ENCODE measurements at places on chromosomes 11 and 22. TPM values are rescaled to one million over a fixed set of nuclear protein-coding genes. Genes with fewer than 3 reads are reported as not detected.

The MS4A7 gene
- total RNA-seq = 38.7 TPM

The HORMAD2 gene
- total RNA-seq = not detected

The RAG2 gene
- not detected for total RNA-seq

The RFPL2 gene
- total RNA-seq = not detected

The SHANK2 gene
- total RNA-seq = 0.88 TPM

The OR52B6 gene
- total RNA-seq = not detected

The WEE1 gene
- 30.0 TPM for total RNA-seq

The ASPHD2 gene
- total RNA-seq = 1.8 TPM

The TMEM191C gene
- total RNA-seq = 20.7 TPM

GRCh38 chr11:69253028-69253427 lies 40.9 kb upstream of the MYEOV start:
- no peaks in the 10 kb centered on the region for H3K36me3 ChIP-seq
- H3K27me3 ChIP-seq = no peaks in the 10 kb centered on the region
- DNase-seq = no peak
- H3K27ac ChIP-seq = no peak overlapping the region
- H3K4me1 ChIP-seq = no peaks in the 10 kb centered on the region

DNA sequence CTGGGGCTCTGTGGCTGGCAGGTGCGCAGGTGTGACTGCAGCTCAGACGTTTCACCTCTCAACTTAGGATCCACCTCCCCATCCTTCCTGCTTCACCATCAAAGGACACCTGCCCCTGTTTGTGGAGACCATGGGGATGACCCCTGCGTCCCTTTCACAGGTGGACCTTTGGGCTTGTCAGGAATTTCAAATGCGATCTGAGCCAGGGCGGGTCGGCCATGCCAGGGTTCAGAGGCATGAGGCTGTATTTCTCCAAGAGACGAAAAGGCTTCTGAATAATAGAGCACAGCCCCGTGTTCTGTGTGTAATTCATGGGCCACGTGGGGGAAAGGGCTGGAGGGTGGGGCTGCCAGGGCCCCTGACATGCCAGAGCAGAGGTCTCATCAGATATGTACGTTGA lies 668.0 kb downstream of the BRD1 start:
- DNase-seq = no peak
- H3K27me3 ChIP-seq = no peaks in the 10 kb centered on the region
- H3K4me1 ChIP-seq = no peaks in the 10 kb centered on the region
- no peak overlapping the region for H3K4me3 ChIP-seq

- no peak overlapping the region for H3K4me3 ChIP-seq
- H3K36me3 ChIP-seq = no peaks in the 10 kb centered on the region
- H3K27ac ChIP-seq = no peak overlapping the region
- no peaks in the 10 kb centered on the region for H3K27me3 ChIP-seq
- DNase-seq = no peak
- H3K4me1 ChIP-seq = no peaks in the 10 kb centered on the region
Measured at GRCh38 chr11:13055200-13055599, 46.1 kb downstream of the RASSF10 start.

GRCh38 chr11:9874466-9874865 lies 210.6 kb downstream of the SWAP70 start:
- H3K4me3 ChIP-seq = no peak overlapping the region
- H3K36me3 ChIP-seq = no peaks in the 10 kb centered on the region
- DNase-seq = no peak
- H3K27ac ChIP-seq = no peak overlapping the region
- no peaks in the 10 kb centered on the region for H3K4me1 ChIP-seq

DNA sequence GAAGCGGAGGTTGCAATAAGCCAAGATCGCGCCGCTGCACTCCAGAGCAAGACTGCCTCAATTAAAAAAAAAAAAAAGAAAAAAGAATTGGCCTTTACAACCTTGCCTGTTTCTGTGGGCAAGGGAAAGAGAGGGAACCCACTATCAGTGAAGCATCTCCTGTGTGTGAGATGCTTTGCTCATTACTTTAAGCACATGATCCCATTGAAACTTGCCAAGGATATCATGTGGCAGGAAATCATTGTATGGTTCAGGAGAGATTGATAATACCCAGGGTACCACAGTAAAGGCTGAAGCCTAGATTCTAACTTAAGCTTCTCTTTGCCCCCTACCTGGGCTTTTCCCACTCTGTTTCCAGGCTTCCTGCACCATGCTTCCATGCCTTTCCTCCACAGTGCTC lies 3.6 kb downstream of the LDLRAD3 start:
- no peak overlapping the region for H3K27ac ChIP-seq
- H3K4me3 ChIP-seq = no peak overlapping the region
- no peaks in the 10 kb centered on the region for H3K36me3 ChIP-seq
- no peaks in the 10 kb centered on the region for H3K4me1 ChIP-seq
- DNase-seq = no peak

DNA sequence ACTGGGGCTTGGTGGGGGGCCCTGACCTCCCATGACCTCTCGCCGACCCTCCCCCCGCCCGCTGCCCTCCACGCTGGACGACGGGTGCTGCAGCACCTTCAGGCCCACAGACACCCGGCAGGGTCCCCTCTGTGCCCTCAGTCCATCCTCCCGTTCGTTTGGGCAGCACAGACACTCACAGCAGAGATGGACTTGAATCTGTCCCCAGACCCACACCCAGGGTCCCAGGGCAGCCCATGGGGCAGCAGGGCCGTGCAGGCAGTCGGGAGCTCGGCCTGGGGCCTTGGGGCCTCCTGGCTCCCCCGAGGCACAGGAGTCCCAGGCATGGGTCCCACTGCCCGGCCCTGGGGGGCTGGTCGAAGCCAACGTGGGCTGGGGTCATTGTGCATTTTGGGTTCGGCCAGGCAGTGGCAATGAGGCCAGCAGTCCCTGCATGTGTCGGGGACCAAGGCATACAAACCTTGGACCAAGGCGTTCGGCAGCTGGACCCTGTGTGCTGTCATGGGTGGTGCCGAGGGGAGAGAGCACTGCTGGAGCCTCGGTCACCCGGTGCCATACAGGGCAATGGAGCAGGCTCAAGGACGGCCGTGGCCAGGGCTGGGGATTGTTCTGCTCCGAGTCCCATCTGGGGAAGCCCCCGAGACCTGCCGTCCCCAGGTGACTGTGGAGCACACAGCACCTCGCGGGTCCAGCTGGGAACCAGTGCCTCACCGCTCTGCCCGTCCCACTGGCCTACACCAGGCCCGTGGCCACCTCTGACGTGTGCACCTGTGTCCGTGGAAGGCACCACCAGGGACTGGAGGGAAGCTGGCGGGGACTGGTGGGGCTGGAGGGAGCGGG lies 19.3 kb upstream of the BRSK2 start:
- H3K27ac ChIP-seq = no peak overlapping the region
- no peaks in the 10 kb centered on the region for H3K36me3 ChIP-seq
- H3K4me1 ChIP-seq = no peaks in the 10 kb centered on the region
- H3K27me3 ChIP-seq = no peaks in the 10 kb centered on the region

DNA sequence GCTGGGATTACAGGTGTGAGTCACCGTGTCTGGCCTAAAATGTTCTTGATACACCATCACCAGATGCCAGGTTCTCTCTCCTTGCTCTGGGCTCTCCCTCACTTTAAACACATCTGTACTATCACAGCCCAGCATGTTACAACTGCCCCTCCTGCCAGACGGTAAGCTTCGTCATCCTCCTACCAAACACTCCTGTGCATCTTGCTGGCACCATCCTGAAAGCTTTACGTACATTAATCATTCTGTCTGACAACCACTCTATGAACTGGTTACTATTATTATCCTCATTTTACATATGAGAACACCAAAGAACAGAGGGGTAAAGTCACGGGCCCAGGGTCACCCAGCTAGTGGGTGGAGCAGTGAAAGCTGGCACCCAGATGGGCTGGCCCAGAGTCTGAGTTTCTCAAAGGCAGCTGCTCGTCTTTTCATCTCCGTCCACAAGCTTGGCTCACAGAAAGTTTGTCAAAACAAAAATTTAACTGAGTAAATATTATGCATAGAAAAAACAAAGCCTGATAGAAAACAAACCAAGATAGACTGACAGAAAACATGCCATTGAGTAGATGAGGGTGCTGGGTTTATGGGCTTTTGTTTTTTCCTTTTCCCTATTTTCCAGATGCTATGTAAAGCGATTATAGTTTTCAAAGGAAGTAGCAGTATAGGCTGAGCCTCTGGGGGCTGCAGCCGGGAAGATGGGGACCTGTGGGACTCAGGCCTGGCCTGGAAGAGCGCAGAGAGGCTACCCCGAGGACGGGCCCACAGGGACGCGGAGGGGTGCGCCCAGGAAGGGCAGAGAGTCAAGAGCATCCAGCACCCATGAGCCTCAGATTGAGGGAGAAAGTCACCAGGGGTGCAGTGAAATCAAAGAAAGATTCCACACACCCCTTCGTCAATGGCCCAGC lies 9.5 kb downstream of the PLA2G6 start:
- no peaks in the 10 kb centered on the region for H3K27me3 ChIP-seq
- no peak for DNase-seq
- H3K36me3 ChIP-seq = no peaks in the 10 kb centered on the region
- H3K27ac ChIP-seq = peak overlapping the region; percentile 50
- H3K4me1 ChIP-seq = no peaks in the 10 kb centered on the region

- no peaks in the 10 kb centered on the region for H3K27me3 ChIP-seq
- H3K36me3 ChIP-seq = no peaks in the 10 kb centered on the region
Measured at GRCh38 chr11:26254378-26254777, 77.6 kb upstream of the ANO3 start.

DNA sequence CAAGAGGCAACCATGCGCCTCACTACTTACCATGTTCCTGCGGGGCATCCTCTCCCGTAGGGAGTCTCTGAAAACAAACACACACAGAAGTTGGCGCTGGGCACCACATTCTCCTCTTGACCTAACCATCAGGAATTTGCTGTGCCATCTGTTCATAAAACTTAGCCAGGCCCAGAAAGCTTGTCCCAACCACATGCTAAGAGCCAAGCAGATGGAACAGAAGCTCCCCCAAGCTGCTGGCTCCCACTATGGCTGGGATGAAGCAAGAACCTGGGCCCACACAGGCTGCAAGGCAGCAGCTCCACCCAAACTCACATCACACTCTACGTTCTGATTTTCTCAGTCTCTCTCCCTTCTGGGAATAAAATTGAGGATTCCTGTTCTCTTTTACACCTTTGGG lies 17.4 kb downstream of the HPS4 start:
- no peak overlapping the region for H3K27ac ChIP-seq
- no peaks in the 10 kb centered on the region for H3K36me3 ChIP-seq
- no peak overlapping the region for H3K4me3 ChIP-seq
- no peaks in the 10 kb centered on the region for H3K27me3 ChIP-seq
- no peaks in the 10 kb centered on the region for H3K4me1 ChIP-seq

DNA sequence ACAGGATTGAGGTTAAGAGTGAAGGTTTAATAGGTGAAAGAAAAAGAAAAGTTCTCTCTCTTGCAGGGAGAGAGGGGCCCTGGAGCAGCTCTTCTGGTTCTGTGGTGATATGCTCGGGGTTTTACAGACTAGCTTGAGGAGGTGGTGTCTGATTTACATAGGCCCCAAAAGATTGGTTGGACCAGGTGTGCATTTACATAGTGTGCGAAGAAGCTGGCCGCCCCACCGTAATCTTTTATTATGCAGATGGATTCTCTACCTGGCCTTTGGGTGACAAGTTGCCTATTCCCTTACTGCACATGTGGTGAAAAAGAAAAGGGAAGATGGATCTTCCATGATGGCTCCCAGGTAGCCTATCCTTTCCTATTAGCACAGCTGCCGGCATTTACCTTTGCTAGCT lies 219.9 kb upstream of the GRIA4 start:
- no peaks in the 10 kb centered on the region for H3K27me3 ChIP-seq
- H3K4me3 ChIP-seq = no peak overlapping the region
- H3K4me1 ChIP-seq = no peaks in the 10 kb centered on the region
- no peak overlapping the region for H3K27ac ChIP-seq
- DNase-seq = no peak

DNA sequence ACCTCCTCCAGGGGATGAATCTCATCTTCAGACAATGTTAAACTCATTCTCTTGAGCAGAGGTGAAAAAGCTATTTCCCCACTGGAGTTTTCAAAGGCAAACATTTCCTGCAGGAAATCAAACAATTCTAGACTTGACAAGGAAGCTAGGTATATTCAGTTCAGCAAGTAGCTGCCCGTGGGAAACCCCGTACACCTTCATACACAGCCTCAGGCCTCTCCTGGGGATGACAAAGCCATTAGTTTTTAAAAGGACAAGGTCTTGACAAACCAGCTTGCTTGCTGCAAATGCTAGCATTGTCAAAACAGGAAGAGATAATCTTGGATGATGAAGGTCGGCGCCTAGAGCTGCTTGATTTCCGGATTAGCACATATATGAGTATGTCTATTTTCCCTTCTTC lies 1630.8 kb upstream of the TENM4 start:
- H3K4me3 ChIP-seq = no peak overlapping the region
- no peaks in the 10 kb centered on the region for H3K36me3 ChIP-seq
- H3K27me3 ChIP-seq = no peaks in the 10 kb centered on the region
- no peaks in the 10 kb centered on the region for H3K4me1 ChIP-seq

GRCh38 chr11:47264521-47264920 lies 5.4 kb upstream of the MADD start:
- H3K27ac ChIP-seq = no peak overlapping the region
- H3K36me3 ChIP-seq = no peaks in the 10 kb centered on the region
- H3K4me1 ChIP-seq = peaks cover 4% of the 10 kb centered on the region
- no peak overlapping the region for H3K4me3 ChIP-seq

DNA sequence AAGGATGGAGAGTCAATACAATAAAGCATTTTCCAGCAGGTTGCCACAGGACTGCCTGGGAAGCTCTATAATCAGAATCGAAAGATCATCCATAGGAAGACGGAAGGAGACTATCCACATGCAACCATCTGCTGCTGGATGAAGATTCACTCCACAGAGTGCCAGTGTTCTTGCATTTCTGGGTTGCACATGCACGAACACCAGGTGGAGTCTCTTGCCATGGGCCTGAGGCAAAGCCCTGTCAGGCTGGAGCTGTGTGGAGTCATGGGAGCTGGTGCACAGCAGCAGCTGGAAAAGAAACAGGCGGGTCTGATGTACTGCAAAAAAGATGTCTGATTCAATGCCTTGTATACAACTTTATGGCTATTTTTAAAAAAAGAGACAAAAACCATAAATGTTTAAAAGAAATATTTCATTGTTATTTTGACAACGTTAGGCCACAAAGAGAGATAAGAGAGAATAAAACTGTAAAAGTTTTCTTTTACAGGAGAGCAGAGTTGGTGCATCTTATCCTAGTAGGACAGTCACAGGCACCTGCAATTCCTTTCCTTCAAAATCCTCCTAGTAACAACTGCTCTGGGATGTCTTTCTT lies 12.9 kb upstream of the FAT3 start:
- no peaks in the 10 kb centered on the region for H3K4me1 ChIP-seq
- no peaks in the 10 kb centered on the region for H3K36me3 ChIP-seq
- no peak overlapping the region for H3K4me3 ChIP-seq

GRCh38 chr11:3796801-3797328 lies 489 bp downstream of the NUP98 start:
- H3K4me1 ChIP-seq = no peaks in the 10 kb centered on the region
- DNase-seq = no peak
- peak overlapping the region; percentile 96 for H3K27ac ChIP-seq
- no peaks in the 10 kb centered on the region for H3K27me3 ChIP-seq
- H3K4me3 ChIP-seq = peak overlapping the region; percentile 75

DNA sequence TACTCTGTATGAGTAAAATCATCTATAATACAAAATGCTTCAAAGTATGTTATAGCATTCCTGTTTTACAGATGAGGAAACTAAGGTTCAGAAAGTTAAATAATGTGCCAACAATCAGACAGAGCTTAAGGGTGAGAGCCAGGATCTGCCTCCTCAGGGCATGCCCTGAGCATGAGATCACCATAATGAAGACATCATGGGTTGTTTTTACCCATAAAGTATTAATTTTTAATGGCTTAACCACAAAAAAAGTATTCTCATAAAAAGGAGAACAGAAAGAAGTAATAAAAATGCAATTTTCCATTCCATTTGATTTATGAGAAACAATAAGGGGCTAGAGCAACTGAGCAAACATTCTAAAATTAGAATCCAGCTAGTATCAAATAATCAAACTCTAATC lies 534.3 kb upstream of the ARHGAP42 start:
- DNase-seq = no peak
- no peaks in the 10 kb centered on the region for H3K27me3 ChIP-seq
- no peak overlapping the region for H3K27ac ChIP-seq
- no peaks in the 10 kb centered on the region for H3K36me3 ChIP-seq
- no peaks in the 10 kb centered on the region for H3K4me1 ChIP-seq
- H3K4me3 ChIP-seq = no peak overlapping the region

Data from uterus (tissue), 4 donors.